ENCODE measurements at places on chromosomes 4 and X.

DNA sequence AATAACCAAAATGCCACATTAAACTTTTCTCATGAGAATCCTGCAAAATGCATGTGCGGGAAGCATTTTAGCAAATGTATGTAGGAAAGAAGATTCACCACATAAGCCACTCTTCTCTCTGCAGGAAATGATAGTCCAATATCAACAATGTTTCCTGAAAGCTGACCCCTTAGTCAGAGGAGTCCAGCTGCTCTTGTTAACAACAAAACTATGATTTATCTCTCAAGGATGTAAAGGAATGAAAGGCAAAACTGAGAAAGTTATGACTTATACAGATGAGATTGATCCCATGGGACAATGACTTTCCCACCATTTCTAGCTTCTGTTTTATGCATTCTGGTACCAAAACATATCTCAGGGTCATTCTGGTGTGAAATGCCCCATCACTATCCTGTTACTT, 125.0 kb upstream of the EDNRA start:
- DNase-seq: no peak

- DNase-seq: no peak
Measured at GRCh38 chr4:2246384-2247127, 4.6 kb upstream of the HAUS3 start.

DNA sequence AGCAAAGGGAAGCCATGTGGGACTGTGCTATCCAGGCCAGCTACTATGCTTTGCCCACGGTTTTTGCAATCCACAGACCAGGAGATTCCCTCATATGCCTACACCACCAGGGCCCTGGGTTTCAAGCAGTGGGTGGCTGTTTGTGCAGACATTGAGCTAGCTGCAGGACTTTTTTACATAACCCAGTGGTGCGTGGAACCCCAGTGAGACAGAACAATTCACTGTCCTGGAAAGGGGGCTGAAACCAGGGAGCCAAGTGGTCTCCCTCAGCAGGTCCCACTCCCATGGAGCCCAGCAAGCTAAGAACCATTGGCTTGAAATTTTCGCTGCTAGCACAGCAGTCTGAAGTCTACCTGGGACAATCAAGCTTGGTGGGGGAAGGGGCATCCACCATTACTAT, 959.9 kb downstream of the FSTL5 start:
- DNase-seq: no peak

DNA sequence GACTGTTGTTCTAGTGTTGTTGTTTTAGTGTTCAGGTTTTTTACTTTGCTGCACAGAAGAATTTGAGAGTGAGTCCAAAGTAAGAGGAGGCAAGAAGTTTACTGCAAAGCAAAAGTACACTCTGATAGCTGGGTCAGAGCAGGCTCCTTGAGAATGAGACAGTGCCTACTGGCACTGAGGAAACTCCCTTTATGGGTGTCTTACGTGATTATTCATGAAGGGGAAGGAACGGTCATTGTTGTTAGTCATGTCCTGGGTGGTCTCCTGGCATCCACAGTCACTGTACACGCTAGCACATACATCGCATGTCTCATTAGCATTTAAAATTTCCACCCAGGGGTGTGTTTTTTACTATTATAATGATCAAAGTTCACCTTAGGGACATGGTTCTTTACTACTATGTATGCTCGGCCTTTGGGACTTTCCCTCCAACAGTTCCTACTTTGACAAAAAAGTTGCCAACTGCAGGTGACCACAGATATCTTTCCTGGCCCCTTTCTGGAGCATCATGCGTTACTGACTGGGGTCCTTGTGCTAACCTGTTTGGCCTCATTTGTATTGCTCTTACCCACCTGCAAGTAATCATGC, 688.9 kb upstream of the AMOT start:
- no peak for DNase-seq

DNA sequence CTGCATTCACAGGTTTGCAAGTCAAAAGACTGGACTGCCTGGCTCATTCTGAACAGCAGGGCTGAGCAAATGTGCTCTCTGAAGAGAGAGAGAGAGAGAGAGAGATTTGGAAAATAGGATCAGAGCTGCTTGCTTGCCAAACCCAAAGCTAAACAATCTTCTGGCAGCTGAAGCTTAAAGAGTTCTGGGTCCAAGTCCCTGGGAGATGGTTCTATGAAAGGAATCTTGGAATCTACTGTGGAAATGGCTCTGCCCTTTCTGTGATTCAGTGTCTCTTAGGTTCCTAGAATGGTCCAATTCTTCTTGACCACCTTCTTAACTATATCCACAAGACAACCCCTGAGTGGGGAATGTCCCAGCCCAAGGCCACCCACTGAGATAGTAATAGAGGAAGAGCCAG, 66.1 kb upstream of the EFNB1 start:
- no peak for DNase-seq

DNA sequence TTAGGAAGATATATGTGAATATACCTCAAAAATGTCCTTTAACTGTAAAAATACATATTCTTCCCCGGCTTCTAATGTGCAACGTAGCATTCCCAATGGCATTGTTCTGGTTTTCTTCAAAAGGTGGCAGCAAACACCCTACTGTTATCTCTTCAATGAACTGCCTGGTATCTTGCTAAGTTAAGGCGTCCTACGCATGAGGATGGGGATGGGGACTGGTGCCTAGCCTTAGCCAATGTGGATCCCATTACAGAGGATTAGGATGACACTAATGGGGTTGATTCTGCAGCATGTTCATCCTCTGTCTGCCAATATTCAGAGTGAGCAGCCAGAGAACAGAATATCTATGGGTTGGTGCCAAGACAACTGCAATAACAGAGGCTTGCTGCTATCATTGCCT, 334.9 kb upstream of the ADGRL3 start:
- no peak for DNase-seq

- DNase-seq: no peak
Measured at GRCh38 chrX:85244450-85245211, 840 bp downstream of the ZNF711 start.

GRCh38 chr4:140556372-140557085, 12.2 kb downstream of the UCP1 start:
- no peak for DNase-seq

DNA sequence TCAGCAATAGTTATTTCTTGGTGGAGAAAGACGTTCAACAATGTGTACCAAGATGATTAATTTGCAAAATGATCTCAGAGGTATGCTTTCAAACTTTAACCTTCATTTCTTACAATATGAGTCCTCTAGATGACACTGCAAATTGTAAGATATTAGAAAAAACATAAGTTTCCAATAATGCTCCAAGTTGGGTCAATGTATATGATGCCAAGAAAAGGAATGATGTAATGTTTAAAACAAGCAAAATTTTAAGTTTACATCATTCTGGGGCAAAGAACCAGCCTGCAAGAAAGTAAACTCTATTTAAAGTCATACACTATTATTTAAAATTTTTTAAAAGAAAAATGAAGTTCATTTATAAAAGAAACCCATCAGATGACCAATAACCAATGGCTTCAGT, 56.1 kb downstream of the PRSS12 start:
- DNase-seq: no peak

All from stimulated activated CD8-positive, alpha-beta memory T cell treated with anti-CD3 and anti-CD28 coated beads, Interleukin-4, amount 100 ng/mL, for 4 hours (primary cell).